ENCODE measurements at places on chromosomes 4 and X. TPM values are rescaled to one million over a fixed set of nuclear protein-coding genes. Genes with fewer than 3 reads are reported as not detected.

The LEF1 gene
- 319 TPM for total RNA-seq

The ETDA gene
- total RNA-seq = not detected

The NRK gene
- not detected for total RNA-seq

The VEGFD gene
- not detected for total RNA-seq

The PRKG2 gene
- 0.55 TPM for total RNA-seq

DNA sequence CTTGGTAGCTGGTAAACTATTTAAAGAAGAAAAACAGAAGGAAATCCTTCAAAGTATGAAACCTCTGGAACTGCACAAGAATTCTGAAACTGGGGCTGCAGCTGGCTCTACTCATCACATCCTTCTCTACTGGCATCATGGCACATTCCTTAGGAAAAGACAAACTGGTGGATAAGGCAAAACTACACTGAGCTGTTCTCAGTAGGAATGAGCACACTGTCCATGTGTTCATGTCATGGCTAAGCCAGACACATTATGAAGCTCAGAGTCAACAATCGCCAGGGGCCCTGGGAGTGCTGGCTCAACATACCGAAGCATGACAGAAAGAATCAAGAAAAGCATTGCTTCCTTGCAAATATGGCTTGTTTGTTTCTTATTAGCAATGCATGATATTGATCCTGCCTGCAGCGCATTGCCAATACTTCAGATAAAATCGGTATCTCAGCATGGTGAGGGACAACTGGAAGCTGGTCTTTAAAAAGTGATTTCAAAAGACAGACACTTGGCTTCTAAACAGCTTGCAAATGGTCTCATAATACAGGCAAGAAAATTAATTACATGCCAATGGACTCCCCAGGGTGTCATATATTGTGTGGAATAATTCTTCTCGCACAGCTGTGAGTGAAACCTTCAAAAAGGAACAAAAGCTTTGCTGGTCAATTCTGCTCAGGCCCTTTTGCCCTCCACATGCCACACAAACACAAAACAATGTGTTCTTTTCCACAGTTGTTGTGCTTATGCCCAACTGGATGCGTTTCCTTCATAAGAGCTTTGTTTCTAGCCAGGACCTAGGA is 300.2 kb upstream of the VCX start:
- no peak for DNase-seq

DNA sequence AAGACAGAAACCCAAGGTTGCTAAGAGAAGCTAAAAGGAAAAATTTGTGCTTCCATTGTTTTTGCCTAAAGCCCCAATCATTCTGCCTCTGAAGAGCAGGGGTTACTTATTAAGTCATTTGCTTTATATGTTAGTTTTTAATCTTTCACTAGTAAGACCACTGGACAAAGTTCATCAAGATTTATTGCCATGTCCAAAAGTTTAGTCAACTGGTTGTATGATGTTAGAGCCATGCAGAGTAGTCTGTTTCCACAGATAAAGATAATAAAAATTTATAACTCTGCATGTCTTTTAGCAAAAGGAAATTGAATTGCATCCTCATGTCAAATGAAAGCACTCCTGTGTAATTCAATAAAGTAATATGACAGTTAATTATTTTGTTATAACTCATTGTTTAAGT is 75.8 kb upstream of the PRKG2 start:
- DNase-seq = no peak

- no peak for DNase-seq
These were observed 72.4 kb upstream of the TBL1X start for GRCh38 chrX:9392445-9392844.

DNA sequence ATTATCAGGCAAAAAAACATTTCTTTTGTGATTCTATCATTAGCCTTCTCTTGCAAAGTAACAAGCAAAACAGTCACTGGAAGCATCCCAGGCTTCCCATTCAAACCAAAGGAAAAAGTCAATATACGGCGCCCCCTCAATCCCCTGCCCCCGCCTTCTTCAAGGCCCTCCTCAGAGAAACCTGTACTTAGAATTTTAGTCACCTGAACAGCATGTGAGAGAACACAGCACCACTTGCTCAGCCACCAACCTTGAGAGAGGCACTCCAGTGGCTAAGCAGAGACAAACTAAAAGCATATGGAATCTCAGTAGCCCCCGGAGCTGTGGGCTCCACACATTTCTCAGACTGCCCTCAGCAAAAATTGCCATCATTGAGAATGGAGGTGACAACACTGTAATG is 25.2 kb downstream of the LEF1 start:
- DNase-seq = no peak

- DNase-seq = no peak
These were observed 55.2 kb upstream of the TBC1D9 start for GRCh38 chr4:140811429-140811828.

DNA sequence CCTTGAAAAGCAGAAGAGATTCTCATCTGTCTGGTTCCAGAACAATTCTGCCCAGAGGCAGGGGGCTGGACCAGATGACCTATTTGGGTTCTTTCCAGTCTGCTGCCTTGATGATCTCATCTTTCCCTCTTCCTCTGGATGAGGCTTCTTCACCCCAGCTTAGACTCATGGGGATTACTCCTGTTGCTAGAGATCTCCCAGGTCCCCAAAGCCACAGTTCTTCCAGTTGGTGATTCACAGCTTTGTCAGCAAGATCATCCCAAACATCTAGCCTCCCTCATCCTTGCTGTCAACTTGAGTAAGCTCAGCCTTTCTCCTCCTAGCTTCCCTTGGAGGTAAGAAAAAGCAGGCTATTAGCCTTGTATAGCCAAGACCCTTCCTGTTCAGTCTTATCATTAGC is 64.2 kb upstream of the PJA1 start:
- no peak for DNase-seq

- DNase-seq = no peak
These were observed 54.8 kb upstream of the SRD5A3 start for GRCh38 chr4:55291227-55291640.

GRCh38 chr4:25795566-25796454 is 67.0 kb downstream of the SEL1L3 start:
- no peak for DNase-seq

DNA sequence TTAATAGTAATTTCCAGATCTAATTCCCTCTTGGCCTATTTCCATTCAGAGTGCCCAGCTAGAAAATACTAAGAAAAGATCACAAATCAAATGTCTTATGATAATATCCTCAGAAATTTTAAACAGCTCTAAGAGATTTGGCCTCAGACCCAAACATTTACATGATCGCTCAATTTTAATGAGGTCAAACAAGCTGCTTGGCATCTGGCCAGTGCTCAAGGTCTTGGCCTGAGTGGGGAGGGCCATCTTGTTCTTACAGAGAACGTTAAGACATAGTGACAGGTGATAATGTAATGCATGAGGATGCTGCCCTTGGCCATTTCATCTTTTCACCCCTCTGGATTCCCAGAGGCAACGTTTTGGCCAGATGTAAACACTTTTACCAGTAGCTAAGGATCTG is 159.2 kb upstream of the SLC7A11 start:
- no peak for DNase-seq

GRCh38 chr4:38856524-38857337 is at the start of gene TLR6:
Gene TLR6, minus strand, starts transcription at chr4:38856817. Its CDS starts 27,344 bp downstream, at chr4:38829473.
- peak; percentile 23 for DNase-seq

DNA sequence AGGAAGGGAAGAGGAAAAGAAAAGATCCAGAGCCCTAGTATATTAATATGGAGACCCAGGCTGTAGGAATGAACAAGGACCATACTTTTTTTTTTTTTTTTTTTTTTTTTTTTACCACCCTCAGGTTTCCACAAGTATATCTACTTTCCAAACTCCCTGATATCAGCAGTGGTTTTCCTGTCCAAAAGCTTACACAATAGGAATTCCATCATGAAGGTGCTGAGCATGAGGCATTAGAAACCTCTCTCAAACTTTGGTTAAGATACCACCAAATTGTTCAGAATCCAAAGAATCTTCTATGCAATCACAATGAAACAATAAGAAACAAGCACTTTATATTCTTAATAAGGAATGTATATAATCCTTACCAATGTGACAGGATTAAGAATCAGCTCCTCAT is 26.5 kb downstream of the RPS6KA3 start:
- no peak for DNase-seq

DNA sequence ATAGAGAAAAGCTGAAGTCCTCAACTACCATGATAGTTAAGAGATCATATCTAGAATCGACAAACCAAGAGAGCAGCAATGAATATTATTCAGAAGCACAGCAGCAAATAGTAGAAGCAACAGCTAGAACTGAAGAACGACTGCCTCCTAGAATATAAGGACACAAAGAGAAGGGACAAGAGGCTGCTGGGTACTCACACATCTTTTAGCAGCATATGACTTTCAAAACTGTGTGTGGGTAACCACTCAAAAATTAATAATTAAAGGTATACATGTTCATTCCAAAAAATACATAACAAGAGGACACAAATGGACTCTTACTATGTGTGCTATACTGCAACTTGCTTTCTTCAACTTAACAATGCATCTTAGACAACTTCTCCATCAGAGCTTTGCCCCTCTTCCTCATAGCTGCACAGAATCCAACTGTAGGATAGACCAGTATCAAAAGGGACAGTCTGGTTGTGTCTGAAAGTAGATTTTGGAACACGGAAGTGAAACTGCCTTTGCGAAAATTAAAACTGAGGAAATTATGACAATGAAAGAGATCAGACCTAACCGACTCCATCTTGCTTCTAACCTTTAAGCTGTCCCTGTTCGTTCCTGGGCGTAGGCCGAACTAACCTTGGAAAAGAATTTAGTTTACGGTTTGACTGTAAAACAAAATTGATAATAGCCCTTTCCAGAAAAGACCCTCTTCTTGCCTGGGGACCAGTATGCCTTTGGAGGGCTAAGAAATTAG is 125.7 kb downstream of the SH3KBP1 start:
- no peak for DNase-seq

DNA sequence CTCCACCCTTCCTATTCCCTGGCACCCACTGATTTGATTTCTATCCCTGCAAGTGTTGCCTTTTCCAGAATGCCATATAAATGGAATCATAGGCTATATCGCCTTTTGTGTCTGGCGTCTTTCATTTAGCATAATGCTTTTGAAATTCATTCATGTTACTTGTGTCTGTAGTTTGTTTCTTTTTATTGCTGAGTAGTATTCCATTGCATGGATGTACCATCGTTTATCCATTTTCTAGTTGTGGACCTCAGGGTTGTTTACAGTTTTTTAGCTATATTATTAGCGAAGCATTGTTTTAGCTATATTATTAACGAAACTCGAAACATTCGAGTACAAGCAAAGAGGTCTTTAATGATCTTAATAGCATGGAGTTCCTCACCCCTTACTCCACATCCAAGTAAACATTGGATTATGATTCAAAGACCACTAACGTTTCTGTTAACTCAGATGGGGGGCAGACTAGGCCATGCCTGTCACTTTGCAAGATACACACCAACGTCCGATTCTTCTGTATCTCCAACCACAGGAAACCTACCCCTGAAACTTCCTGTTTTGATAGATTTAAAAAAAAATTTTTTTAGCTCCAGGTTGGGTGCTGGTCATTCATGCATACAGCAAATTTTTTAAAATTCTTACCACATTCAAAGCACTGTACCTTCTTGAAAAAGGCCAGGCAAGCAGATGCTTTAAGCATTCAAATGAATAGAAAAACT is 1.1 kb downstream of the DCK start:
- DNase-seq = no peak

DNA sequence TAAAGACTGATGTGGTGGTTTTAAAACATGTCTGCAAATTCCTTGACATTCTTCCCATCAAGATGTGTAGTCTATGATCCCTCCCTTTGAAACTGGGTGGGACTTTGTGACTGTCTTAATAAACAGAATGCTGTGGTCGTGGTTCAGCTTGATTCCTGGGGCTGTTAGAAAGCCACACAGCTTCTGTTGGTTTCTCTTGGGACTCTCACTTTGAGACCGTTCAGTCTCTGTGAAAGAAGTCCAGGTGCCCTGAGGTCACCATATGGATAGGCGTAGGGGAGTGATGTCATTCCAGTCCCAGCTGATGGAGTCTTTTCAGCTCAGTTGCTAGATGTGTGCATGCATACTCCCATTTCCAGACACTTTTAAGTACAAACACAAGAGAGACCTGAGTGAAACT is 216.6 kb downstream of the KDR start:
- DNase-seq = no peak

- no peak for DNase-seq
These were observed 45.1 kb upstream of the PPARGC1A start for GRCh38 chr4:23934915-23935314.

DNA sequence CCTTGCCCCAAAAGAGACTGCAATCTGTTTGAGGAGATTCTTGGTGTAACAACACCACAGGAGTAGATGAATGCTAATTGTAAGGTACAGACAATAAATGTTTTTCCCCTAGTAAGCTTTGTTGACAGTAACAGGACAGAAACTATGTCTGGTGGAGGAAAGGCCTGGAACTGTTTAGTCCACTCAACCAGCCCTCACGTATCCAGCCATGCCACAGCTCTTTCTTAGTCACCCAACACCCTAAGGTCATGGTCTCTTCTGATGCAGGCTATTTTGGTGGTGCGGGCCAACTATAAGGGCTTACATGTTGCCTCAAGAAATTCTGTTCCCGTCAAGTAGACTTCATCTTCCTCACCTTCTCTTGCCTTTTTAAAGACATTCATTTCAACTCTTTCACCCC is 75.9 kb upstream of the GAB1 start:
- no peak for DNase-seq

DNA sequence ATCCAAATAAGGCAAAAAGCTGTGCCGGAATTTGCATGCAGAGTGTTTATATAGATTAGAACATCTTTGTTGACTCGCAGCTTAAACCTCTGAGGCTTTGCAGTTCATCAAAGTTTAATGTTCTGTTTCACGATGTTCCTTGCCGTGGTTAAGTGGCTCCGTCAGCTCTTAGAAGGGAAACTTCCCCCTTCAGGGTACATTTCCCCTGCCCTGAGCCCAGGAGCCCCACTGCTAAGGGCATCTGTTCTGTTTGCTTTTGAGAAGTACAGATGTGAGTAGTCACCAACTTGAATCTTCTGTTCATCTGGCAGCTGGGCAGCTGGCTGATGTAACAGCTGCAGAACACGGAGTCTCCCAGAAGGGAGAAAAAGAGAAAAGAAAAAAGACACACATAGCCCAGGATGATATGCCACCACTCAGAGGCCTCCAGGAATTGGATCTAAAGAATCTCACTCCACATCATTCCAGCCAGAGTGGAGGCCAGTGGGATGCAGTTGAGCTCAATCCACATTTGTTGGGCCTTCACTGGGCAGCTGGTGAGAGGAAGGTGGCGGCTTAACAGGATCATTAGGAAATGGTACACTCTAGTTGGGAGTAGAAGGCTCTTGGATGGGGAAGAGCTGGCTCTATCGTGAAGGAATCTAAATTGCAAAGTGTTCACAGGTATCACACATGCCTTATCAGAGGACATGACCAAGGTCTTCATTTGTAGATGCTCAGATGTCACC is 178.7 kb upstream of the RBPJ start:
- no peak for DNase-seq

- DNase-seq = no peak
These were observed 92.8 kb downstream of the TAB3 start for GRCh38 chrX:30795981-30796958.

DNA sequence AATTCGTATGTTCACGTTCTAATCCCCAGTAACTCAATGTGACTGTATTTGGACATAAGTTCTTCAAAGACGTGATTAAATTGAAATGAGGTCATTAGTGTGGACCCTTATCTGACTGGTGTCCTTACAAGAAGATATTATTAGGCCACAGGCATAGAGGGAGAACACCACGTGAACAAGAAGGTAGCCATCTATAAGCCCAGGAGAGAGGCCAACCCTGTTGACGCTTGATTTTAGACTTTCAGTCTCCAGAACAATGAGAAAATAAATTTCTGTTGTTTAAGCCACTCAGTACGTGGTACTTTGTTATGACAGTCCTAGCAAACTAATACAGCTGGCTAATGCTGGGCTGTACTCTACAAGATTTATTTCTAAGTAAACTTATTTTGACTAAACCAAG is 1.5 kb upstream of the EIF1AX start:
- DNase-seq = no peak

- DNase-seq = no peak
These were observed 153.0 kb upstream of the PPP1R2C start for GRCh38 chrX:42930951-42931350.

Data from T-helper 17 cell (primary cell).